PC-3 (cell line): ENCODE measurements at places on chromosomes 11 and 22. TPM values are rescaled to one million over a fixed set of nuclear protein-coding genes. Genes with fewer than 3 reads are reported as not detected.

DNA sequence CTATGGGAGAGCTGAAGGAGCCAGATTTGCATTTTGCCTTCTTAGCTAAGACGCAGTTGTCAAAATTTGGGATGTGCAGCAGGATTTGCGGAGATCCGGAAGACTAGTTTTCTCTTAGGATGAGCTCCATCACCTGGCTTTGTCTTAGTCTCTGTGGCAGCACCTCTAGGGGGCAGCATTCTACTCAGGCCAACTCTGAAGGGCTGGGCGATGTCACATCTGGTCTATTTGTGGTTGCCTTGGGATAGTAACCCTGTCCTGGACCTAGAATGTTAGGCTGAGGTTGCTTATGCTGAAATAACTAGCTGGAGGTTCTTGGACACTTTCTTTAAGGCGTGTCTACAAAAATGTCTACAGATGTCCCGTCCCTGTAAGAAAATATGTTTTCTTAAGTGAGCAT, 116.2 kb downstream of the FAT3 start:
- DNase-seq, result peak; percentile 25

DNA sequence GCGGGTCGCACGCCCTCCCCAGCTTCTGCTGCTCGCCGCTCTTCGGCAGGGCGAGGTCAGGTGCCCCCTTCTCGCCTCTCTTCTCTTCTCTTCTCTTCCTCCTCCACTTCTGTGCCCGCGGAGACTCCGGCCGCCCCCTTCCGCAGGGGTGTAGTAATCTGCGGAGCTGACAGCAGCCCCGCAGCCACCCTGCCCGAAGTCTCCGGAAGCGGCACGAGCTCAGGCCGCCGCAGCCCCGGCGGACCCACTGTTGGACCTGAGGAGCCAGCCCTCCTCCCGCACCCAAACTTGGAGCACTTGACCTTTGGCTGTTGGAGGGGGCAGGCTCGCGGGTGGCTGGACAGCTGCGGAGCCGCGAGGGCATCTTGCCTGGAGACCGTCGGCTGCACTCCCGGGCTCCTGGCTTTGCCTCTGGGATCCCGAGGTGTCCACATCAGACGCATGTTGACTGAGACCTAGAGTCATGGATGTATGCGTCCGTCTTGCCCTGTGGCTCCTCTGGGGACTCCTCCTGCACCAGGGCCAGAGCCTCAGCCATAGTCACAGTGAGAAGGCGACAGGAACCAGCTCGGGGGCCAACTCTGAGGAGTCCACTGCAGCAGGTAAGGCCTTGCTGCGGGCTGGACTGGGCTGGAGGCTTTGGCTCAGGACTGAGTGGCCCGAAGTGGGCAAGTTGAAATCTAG, 486 bp downstream of the STIM1 start:
- DNase-seq, result peak; percentile 23

DNA sequence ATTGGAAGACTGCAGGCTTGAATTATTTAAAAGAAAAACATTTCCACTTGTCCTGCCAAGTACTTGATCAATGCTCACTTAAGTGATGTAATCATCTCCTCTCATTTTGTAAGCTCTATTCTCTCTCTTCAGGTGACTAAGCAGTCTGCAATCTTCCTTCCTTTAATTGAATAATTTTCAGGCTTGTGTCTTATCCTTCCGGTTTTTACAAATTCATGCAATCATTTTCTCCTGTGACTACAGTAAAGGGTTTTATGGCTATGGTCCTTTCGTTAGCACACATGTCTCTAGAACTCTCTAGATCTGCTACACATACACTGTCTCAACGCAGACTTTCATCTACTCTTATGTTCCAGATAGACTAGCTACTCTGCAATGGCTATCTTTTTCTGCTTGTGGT, 12.6 kb upstream of the UPB1 start:
- DNase-seq, result peak; percentile 18

The SPI1 gene
- total RNA-seq, result 0.22 TPM in 1 of 2 replicates, not detected in the other

The RASGRP2 gene
- not detected in 2 replicates for total RNA-seq

The SOX6 gene
- total RNA-seq, result under 0.01 TPM in 1 of 2 replicates, not detected in the other

- DNase-seq, result peak; percentile 96
These were observed at the start of gene MALAT1 for GRCh38 chr11:65498977-65499712. MALAT1 (plus strand) TSS chr11:65499045.

- DNase-seq, result peak; percentile 70
These were observed 76.0 kb upstream of the GRK3 start for GRCh38 chr22:25488244-25489020.

DNA sequence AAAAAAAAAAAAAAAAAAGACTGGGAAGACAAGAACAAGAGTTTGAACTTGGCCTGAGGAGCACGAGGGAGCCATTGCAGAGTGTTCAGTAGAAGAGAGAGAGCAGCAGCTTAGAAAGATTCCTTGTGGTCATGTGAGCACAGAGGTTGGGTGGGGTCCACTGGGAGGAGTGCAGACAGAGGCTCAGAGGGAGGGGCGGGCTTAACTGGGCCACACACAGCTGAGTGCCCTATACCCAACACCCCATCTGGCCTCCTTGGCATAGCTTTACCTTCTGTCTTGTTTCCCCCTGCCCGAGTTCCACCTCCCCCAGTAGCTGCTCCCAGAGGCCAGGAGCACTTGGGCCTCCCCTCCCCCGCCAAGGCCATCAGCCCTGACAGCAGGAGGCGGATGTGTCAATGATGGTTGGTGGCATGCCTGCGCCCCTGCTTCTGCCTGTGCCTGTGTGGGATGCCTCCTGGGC, 12.1 kb downstream of the C11orf86 start:
- no peak for DNase-seq

The OR51I1 gene
- not detected in 2 replicates for total RNA-seq

The OTOG gene
- total RNA-seq, result not detected in 2 replicates

The MAFF gene
- 72.6 and 112 TPM in 2 replicates for total RNA-seq

GRCh38 chr22:33952776-33953175, 32.5 kb upstream of the LARGE1 start:
- no peak for DNase-seq

The RAB36 gene
- 1.1 and 5.1 TPM in 2 replicates for total RNA-seq
